T-helper 17 cell (primary cell): ENCODE measurements at places on chromosomes 4 and X.

DNA sequence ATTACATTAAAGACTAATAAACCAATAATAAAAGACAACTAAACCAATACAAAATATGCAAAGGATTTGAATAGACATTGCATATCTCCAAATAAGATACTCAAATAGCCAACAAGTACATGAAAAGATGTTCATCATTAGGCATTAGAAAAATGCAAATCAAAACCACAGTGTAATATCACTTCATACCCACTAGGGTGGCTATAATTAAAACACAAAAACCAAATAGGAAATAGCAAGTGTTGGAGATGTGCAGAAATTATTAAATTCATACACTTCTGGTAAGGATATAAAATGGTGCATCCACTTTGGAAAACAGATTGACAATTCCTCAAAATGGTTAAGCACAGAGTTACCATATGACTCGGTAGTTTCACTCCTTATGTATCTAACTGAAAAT is 860.8 kb upstream of the DIAPH2 start:
- no peak for DNase-seq

DNA sequence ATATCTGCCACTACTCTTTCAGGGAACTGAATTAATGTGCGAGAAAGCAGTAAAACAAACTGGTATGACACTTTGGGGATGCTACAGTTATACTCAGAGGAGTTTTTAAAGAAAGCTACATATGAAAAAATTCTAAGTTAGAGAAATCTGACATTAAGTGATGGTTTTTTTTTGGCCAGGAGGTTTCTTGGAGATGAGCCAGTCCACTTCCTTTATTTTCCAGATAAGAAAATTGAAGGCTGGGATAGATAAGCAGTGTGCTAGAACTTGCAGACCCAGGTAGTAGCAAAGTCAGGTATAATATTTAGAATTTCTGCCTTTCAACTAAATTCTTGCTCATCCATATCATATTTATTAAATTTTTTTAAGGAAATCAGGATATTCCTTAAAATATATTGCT is 106.8 kb downstream of the FAT4 start:
- DNase-seq, result no peak

DNA sequence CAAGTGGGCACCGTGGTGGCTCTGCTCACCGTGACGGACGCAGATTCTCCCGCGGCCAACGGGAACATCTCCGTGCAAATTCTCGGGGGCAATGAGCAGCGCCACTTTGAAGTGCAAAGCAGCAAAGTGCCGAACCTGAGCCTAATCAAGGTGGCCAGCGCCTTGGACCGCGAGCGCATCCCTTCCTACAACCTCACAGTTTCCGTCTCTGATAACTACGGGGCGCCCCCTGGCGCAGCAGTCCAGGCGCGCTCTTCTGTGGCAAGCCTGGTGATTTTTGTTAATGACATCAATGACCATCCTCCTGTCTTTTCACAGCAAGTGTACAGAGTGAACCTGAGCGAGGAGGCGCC is 2.7 kb downstream of the FAT4 start:
- DNase-seq, result no peak

- DNase-seq, result no peak
Observed at GRCh38 chr4:143486314-143486713, 27.2 kb upstream of the SMARCA5 start.

DNA sequence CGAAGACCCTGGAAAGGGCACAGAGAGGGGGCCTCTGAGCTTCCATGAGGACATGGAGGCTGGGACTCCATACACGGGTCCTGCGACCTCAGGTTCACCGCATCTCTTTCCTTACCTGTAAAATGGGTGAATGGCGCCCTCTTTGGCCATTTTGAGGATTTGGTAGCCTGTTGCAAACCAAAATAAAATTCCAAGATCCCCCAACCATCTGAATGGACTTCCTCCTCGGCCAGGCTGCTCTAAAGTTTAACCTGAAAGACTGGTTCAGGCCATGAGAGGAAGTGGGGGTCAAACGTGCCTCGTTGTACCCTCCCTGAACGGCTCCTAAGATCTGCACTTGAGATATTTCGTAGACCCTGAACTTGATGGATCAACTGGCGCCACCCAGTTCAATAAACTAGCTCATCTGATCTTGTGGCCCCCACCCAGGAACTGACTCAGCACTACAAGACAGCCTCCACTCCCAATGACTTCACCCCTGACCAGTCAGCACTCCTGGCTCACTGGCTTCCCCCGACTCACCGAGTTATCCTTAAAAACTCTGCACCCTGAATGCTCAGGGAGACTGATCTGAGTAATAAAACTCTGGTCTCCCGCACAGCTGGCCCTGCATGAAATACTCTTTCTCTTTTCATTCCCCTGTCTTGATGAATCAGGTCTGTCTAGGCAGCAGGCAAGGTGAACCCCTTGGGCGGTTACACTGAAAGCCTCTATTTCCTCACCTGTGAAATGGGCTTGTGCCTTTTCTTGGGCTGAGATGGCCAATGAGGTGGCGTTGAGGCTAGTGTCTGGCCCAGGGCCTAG is 32.9 kb upstream of the GPR78 start:
- DNase-seq, result no peak

DNA sequence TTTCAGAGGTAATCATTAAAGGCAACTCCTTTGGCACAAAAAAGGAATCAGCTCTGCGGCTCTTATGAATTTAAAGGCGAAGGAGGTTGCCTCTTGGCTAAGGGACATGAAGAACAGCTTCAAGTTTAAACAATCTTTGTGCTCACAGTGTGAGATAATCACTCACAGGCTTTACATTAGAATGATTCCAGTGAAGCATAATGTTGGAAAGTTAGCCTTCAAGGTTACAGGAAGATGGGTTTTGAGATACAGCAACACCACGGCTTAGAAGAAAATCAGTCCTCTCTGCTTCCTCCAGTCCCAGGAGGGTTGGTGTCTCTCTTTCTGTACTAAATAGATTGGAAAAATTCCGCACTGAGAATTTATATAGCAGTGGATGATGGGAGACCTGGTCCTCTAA is 11.6 kb upstream of the SCD5 start:
- DNase-seq, result no peak

- no peak for DNase-seq
Observed at GRCh38 chr4:10958226-10958856, 273.8 kb upstream of the CLNK start.

DNA sequence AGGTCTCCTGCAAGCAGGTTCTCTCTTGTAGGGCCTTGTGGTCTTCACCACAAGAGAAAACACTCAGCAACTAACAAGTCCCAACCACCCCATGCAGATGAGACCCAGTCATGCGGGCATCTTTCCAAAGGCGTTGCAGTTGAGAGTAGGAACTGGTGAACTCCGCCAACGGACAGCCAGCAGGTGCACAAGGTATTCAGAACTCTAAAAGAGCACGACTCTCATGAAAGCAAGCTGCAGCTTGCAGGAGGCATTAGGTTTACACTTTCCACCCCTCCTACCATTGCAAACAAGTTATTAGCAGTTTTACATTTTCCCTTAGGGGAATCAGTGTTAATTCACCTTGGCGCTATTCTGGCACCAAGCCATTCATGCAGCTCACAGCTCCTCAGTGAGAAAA is 173.4 kb upstream of the KIT start:
- DNase-seq, result no peak

DNA sequence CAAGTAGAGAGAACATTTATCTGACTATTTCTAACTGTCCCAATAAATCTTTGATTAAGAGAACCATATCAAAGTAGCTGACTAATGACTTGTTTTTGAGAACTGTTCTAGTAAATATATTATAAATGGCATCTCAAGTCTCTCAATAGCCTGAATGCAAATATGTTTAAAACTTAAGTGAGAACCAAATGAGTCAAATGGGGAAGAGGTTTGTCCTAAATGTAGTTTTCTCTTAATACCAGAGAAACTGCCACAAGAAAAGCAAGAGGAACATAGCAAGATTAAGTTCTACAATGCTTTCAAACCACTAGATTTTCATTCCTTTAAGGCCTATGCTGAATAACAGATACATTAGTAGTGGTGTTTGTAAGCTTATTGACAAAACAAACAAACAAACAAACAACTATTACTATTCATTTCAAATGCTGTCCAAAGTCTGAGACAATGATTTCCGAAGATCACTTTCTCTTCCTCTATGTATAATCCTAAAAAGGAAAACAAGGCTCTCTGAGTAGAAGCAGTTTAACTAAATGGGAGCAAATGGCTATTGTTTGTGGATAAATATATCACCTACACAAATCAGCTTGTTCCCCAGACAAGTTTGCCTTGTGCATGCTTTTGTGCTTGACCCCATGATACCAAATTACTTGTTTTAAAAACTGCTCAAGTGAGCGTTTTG is 408.4 kb upstream of the EMCN start:
- no peak for DNase-seq

DNA sequence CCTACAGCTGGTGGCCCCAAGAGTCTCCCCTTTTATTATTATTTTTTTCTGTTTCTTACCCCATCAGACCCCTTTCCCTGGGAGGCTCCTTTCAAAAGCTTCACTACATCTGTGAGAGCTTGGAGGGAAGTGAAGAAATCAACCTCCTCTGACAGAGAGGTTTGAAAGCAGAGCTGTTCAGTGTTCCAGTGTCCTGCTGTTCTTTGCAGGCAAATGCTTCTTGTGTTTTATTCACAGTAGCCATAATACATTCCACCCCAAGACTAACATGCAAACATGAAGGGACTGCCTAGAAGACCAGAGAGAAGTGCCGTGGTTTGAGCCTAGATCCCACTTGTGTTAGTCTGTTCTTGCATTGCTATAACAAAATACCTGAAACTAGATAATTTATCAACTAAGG is 192.1 kb downstream of the PTTG2 start:
- DNase-seq, result no peak

- DNase-seq, result no peak
Observed at GRCh38 chrX:30786374-30786773, 102.7 kb downstream of the TAB3 start.
